ENCODE measurements at places on chromosomes 11 and 22.

- DNase-seq = no peak
Observed at GRCh38 chr11:87870086-87870485, 305.2 kb downstream of the RAB38 start.

GRCh38 chr11:35734669-35735410 lies 72.3 kb downstream of the TRIM44 start:
- DNase-seq = no peak

DNA sequence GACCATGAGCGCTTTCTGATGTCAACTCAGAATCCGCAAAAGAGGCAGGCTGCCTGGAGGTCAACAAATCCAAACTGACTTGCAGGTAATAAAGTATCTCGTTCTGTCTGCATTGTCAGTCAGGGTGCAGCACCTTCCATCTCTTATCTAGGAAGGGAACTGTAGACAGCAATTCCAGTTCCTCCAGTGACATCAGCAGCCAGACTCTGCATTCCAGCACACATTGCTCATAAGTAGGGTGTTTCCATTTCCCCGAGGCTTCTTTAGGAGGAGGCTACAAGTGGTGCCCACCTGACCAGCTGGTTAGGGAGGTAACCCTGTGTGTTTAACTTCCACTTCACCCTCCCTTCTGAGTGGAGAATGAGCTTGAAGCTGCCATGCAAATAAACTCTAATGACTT lies 53.3 kb downstream of the NTM start:
- DNase-seq = no peak

DNA sequence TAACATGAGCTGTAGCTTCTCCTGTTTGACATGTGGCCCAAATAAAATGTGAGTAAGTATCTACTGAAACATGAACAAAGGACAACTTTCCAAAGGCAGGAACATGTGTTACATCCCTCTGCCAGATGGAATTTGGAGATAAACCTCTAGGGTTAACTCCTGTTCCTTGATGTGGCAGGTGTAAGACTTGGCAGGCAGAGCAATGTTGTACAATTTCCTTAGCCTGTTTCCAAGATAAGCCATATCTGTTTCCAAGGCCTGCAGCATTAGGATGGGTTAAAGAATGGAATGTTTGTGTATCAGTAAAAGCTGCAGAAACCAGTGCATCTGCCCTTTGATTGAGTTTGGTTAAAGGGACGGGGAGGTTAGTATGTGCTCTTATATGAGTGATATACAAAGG lies 8.8 kb upstream of the DNAJB13 start:
- DNase-seq = no peak

GRCh38 chr11:66879583-66879982 lies 22.7 kb downstream of the LRFN4 start:
- DNase-seq = no peak

DNA sequence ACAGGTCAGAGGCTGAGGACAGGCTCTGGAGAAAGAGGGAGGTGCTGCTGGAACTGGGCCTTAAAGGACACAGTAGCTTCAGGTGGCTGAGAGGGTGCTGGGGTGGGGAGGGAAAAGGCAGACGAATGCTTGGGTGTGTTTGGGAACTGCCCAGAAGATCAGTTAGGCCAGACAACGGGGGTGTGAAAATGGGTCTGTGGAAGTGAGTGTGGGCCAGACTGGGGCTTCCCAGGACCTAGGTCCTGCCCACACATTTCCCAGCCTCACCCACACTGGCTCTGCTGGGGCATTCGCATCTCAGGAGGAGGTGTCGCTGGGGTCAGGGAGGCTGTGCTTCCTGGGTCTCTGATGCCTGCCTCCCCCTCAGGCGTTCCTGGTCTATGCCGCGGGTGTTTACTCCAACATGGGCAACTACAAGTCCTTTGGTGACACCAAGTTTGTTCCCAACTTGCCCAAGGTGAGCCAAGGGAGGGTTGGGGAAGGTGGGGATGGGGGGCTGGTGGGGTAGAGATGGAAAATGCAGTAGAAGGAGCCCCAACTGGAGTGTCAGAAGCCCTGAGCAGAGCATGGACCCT lies 4.7 kb downstream of the DPP3 start:
- no peak for DNase-seq

- DNase-seq = no peak
Observed at GRCh38 chr11:122207505-122207904, 91.5 kb upstream of the BLID start.

DNA sequence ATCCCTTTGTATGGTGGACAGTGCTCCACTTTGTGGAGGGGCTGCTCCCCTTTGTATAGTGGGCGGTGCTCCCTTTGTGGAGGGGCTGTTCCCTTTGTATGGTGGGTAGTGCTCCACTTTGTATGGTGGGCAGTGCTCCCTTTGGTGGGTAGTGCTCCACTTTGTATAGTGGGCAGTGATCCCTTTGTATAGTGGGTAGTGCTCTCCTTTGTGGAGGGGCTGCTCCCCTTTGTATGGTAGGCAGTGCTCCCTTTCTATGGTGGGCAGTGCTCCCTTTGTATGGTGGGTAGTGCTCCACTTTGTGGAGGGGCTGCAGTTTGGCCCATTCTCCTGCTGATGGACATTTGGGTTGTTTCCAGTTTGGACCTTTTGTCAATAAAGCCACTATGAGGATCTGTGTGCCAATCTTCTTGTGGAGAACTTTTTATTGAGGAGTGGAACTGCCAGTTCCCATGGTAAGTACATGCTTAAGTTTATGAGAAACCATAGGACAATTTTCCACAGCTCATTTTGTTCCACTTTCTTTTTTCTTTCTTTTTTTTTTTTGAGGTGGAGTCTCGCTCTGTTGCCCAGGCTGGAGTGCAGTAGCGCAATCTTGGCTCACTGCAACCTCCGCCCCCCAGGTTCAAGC lies 4.6 kb upstream of the TALDO1 start:
- DNase-seq = no peak

GRCh38 chr11:116366980-116367645 lies 405.7 kb downstream of the BUD13 start:
- DNase-seq = no peak

DNA sequence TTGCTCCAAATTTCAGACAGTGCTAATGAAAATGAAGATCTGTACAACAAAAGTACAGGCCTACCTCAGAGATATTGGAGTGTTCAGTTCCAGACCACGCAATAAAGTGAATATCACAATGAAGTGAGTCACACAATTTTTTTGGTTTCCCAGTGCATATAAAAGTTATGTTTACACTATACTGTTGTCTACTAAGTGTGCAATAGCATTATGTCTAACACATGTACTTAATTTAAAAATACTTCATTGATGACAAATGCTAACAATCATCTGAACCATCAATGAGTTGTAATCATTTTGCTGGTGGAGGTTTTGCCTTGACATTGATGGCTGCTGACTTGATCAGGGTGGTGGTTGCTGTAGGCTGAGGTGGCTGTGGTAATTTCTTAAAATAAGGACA lies 60.6 kb upstream of the E2F8 start:
- DNase-seq = no peak

GRCh38 chr11:75802913-75803820 lies 11.8 kb upstream of the UVRAG start:
- DNase-seq = peak; percentile 52

DNA sequence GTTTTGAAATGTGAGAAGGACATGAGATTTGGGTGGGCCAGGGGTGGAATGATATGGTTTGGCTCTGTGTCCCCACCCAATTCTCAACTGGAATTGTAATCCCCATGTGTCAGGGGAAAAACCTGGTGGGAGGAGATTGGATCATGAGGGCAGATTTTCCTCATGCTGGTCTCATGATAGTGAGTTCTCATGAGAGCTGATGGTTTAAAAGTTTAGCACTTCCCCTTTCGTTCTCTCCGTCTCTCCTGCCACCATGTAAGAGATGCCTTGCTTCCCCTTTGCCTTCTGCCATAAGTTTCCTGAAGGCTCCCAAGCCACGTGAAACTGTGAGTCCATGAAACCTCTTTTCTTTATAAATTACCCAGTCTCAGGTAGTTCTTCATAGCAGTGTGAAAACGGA lies 113.5 kb downstream of the FCHSD2 start:
- DNase-seq = no peak

- no peak for DNase-seq
Observed at GRCh38 chr11:101582989-101583250, 887 bp downstream of the TRPC6 start.

DNA sequence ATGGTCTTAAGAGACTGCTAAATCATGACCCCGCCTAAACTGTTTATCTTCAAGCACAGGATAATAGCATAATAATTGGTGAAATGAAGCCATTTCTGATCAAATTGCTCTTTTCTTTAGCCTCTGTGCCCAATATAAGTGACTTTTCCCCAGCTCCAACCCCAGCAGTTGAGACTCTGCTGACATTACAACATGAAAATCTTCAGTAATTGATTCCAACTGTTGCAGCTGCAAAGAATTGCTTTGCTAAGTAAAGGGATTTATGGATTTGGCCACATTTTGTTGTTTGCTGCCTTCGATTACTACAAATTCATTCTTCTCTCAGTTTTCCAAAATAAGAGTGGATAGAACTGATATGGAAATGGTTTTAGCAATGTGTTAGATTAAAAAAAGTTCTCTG lies 576.7 kb upstream of the LRRC4C start:
- no peak for DNase-seq

GRCh38 chr22:41687901-41688364 lies 734 bp downstream of the SNU13 start:
- no peak for DNase-seq

DNA sequence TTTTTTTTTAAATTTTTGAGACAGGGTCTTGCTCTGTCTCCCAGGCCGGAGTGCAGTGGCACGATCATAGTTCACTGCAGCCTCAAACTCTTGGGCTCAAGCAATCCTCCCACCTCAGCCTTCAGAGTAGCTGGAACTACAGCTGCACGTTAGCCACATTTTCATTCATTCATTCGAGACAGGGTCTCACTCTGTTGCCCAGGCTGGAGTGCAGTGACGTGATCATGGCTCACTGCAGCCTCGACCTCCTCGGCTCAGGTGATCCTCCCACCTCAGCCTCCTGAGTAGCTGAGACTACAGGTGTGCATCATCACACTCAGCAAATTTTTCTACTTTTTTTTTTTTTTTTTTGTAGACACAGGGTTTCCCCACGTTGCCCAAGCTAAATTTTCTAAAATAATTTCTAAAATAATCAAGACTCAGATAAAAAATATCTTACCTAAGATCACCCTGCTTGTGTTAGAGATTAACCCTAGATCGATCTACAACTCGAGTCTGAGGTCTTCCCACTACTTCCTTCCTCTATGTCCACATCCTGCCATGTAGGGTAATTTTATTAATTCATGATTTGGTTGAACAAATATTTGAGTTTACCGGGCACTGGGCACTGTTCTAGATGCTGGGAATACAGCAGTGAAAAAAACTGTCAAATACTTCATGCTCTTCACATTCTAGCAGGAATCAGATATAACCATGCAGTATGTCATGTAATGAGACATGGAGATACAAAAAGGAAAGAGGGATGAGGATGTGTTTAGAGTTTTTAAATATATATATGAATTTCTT lies 15.1 kb downstream of the EIF4G2 start:
- no peak for DNase-seq

- DNase-seq = no peak
Observed at GRCh38 chr11:128473636-128474035, 113.7 kb downstream of the ETS1 start.

- no peak for DNase-seq
Observed at GRCh38 chr22:21939461-21939913, 13.2 kb downstream of the PPM1F start.

DNA sequence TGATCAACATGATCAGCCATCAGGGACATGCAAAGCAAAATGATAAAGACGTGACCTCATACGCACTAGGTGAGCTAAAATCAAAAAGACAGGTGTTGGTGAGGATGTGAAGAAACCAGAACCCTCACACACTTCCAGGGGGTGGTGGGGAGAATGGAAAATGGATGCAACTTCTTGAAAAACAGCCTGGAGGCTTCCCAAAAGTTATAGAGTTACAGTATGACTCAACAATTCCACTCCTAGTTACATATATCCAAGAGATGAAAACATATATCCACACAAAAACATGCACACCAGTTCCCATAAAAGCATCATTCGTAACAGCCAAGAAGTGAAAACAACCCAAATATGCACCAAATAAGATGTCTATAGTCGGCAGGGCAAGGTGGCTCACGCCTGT lies 42.1 kb upstream of the APLNR start:
- DNase-seq = no peak

DNA sequence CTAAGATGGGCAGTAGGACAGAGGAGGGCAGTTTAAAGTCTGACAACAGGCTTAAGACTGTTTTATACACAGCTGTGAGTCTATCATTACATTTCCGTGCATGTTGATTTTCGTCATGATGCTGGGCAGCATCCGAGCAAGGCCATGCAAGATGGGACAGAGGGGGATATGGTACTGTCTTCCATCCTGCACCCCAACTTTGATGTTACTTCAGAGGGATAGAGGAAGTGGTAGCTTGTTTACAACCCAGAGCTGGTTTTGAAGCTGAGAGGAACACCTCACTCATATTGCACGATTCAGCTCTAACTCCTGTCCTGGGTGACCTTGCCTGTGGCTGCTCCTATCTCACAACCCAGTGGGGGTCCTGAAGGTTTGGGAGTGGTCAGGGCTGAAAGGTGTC lies 3.0 kb upstream of the SORL1 start:
- DNase-seq = no peak

GRCh38 chr22:49779853-49780697 lies 47.6 kb downstream of the BRD1 start:
- DNase-seq = no peak

GRCh38 chr11:79150320-79150719 lies 290.5 kb downstream of the TENM4 start:
- no peak for DNase-seq

DNA sequence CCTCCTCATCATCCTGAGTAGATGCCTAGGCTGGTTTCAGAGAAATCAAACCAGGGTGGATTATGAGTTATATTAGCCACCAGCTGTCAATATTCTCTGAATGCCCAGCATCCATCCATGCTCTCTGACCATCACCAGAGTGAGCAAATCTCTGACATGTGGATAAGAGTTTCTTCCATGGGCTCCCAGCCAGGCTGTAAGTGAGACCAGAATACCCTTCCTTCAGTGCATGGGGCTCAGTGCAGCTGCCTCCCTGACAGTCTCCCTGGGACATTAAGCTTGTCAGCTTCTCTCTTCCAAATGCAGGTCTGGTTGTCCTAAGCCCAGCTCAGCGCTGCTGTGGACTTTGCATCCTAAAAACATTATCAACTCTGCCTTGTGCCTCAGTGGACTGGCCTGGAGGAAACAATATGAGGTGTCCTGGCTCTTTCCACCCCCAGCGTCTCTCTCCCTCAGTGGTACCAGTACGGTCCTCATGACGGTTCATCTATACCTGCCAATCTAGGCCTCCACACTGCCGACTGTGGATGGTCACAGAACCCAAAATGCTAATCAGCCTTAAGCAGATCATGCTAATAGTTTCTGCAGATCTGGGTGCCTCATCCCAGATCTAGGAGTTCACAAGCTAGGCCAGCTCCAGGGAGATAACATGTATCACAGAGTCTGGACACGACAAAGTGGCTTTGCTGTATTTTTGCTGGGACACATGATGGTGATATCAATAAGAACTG lies 41.6 kb upstream of the PRAME start:
- no peak for DNase-seq

DNA sequence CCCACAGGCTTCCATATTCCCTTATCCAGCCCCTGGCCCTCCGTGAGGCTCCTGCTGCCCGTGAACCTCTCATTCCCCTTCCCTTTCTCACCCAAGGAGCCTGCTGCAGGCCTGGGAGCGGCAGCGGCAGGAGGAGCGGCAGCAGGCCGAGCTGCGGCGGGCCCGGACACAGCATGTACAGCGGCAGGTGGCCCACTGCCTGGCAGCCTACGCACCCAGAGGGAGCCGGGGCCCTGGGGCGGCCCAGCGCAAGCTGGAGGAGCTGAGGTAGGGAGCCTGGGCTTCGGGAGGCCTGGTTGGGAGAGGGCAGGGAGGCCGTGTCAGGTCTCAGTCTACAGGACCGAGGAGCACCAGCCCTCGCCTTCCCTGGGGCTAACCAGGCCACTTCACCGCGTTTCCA lies 8.1 kb upstream of the SART1 start:
- no peak for DNase-seq

GRCh38 chr11:9126636-9127035 lies 35.2 kb upstream of the SCUBE2 start:
- no peak for DNase-seq
